ENCODE measurements at places on chromosomes 7 and 10. TPM values are rescaled to one million over a fixed set of nuclear protein-coding genes. Genes with fewer than 3 reads are reported as not detected.
A peak's percentile ranks its signal among the peaks of the same experiment; 100 is the strongest.

Gene CHN2
- 15.3 TPM for total RNA-seq

- no peak for DNase-seq
Measured at GRCh38 chr10:127523476-127523875, 25.6 kb upstream of the NPS start.

- no peak for DNase-seq
Measured at GRCh38 chr10:102413053-102413705, 5.4 kb downstream of the PSD start.

Gene PRPS1L1
- total RNA-seq, result not detected

- DNase-seq, result no peak
Measured at GRCh38 chr10:111116211-111116610, 39.4 kb downstream of the ADRA2A start.

Gene PDZD7
- 0.42 TPM for total RNA-seq

DNA sequence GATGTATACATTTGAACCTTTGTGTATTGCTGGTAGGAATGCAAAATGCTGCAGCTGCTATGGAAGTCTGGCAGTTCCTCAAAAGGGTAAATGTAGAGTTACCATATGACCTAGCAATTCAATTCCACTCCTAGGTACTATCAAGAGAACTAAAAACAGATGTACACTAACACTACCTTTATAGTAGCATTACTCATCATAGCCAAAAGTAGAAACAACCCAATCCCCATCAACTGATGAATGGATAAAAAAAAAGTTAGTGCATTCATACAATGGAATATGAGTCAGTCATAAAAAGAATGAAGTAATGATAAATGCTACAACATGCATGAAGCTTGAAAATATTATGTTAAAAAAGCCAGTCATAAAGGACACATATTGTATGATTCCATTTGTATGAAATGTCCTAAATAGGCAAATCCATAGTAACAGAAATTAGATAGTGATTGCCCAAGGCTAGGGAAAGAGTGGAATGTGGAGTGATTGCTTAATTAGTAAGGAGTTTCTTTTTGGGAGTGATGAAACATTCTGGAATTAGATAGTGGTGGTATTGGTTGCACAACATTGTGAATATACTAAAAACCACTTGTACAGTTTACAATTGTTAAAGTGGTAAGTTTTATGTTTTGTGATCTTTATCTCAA is 96.4 kb upstream of the AOAH start:
- no peak for DNase-seq

DNA sequence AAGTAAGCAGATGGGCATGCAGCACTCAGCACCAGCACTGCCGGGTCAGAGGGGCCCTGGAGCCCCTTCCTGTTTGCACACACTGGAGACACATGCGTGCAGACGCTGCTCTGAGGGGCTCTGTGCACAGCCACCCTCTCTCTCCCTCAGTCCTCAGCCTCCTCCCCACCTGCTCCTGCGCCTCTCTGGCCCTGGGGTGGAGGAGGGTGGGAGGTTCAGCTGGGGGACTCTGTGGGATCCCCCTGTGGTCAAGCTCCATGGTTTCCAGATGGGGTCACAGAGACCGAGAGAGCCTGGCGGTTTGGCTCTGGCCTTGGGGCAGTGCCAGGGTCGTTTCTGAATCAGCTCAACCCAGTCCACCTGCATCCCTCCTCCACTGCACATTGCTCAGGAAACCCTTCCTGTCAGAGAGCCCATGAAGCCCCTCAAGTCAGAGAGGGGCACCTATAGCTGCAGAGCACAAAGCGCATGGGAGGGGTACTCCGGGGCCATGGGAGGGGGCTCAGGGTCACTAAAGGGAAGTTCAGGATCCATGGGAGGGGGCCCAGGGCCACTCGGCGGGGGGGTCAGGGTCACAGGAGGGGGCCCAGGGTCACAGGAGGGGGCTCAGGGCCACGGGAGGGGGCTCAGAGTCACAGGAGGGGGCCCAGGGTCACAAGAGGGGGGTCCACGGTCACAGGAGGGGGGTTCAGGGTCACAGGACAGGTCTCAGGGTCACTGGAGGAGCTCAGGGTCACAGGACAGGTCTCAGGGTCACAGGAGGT is 161.7 kb downstream of the ADARB2 start:
- DNase-seq, result no peak

DNA sequence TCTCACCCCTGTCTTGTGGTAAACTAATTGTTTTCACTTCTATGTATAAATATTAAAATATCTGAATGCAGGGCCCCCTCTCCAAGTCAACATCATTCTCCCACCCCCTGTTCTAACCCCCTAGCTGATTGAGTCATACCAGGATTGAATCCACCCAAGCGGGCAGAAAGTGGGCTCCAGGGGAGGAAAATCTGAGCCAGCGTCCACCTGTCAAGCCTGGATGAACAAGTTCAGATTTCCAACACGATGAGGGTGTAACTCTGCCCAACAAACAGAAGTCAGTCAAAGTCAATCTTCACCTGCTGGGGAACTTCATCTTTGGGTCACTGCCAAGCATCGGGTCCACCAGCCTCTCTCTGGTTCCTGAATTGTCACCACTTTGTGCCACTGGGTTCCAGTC is 162.9 kb upstream of the CELF2 start:
- no peak for DNase-seq

Gene CPEB3
- 0.46 TPM for total RNA-seq

- no peak for DNase-seq
Measured at GRCh38 chr10:110162741-110163145, 44.7 kb upstream of the MXI1 start.

GRCh38 chr7:139623518-139623917 is 100.0 kb downstream of the CLEC2L start:
- peak; percentile 30 for DNase-seq

GRCh38 chr7:4307316-4308204 is 374.5 kb upstream of the FOXK1 start:
- DNase-seq, result no peak

DNA sequence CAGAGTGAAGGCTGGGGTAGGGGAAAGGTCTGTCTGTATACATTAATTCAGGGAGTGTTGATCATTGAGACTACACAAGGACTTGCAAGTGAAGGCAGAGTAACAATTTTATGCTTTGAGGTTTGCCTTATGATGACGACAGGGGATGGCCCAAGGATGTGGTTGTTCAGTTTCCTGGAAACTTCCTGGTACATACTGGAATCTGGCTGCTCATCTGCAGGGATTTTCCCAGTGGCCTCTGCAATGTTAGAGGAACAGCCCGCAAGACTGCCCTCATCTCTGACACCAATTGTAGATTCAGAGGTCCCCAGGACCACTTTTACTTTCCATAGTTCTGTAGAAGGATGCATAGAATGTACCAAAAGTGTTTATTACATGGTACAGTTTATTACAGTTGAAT is 189.6 kb downstream of the TMEM178B start:
- DNase-seq, result no peak

Gene EVX1
- total RNA-seq, result not detected

- DNase-seq, result peak; percentile 10
Measured at GRCh38 chr10:2048337-2048973, 311.1 kb upstream of the ADARB2 start.
